HTR-8/SVneo (cell line): ENCODE measurements at places on chromosomes 1 and 21.
A peak's percentile ranks its signal among the peaks of the same experiment; 100 is the strongest.

GRCh38 chr1:95584315-95584714 lies 350.3 kb downstream of the RWDD3 start:
- no peak for DNase-seq

DNA sequence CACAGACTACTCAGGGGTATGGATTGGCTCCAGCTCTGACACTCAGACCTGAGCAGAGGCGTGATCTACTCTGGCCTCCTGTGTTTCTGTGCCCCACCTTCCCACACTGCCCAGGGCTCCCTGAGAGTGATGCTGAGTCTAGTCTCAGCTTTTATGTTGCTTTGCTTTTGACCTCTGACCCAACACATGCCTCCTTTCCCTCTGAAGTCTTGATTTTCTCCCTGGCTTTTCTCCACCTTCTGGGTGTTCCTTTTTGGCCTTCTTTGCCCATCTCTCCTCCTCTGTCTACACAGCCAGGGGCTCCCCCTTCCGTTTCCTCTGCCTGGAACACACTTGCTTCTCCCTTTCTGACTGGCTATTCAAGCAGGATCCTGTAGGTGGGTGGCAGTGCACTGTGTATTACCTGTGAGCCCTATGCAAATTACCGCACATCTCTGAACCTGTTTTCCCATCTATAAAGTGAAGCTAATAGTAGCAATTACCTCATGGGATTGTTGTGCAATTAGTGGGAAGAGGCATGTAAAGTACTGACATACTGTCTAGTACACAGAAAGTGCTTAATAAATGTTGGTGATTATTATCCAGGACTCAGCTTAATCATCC lies 13.7 kb upstream of the MEX3A start:
- DNase-seq, result no peak

DNA sequence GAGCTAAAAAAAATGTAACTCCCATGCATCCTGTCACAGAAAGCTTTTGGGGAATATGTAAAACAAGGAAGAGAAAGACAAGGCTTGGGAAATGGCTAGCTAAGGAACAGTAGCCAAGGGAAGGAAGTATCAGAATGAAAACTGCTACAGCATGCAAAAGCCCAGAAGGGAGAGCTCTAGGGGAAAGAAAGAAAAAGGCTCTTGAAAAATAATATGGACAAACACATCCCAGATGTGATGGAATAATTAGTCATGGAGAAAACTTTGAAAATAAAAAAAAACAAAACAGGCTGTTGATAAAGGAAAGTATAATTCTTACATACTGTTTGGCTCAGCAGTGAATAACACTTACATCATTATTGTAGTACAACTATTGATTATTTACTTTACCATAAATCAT lies 47.9 kb upstream of the VCAM1 start:
- no peak for DNase-seq

DNA sequence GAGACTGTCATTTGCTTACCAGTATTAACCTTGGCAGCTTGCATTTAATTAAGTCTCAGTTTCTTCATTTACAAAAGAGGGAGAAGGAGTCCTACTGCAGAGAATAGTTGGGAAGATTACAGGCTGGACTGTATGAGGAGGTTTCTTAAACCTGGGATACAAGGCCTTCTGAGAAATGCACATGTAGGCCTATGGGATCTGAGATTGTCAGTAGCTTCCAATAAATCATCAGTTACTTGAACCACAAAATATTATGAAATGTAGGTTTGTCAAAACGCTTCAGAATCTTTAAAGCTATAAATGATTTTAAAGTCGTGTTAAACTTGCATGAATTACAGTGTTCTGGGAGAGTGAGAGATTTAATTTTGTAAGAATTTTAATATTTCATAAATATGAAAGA lies 69.6 kb downstream of the NRIP1 start:
- peak; percentile 31 for DNase-seq

- no peak for DNase-seq
Observed at GRCh38 chr1:150544204-150544603, 5.0 kb upstream of the ADAMTSL4 start.

DNA sequence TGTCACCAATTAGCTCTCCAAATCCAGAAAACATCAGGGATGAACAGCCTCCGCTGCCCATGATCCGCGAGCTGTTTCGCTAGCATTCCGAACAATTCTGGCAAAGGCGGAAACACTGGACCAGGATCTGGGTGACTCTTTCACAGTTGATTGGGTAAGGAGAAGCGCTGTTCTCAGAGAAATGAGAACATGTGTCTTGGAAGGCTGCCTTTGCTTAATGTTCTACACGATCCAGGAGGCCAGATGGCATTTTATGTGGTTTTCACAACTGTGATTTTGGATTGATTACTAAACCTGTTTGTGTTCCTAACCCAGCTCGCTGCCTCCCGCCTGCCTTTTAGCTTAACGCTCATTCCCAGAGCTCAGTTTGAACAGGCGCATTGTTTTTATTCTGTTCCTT lies 144.0 kb downstream of the KIF26B start:
- no peak for DNase-seq
